Mammary epithelial cell (primary cell): ENCODE measurements at places on chromosomes 2 and 18. TPM values are rescaled to one million over a fixed set of nuclear protein-coding genes. Genes with fewer than 3 reads are reported as not detected.

REG1B gene
- total RNA-seq: not detected

KIF5C gene
- total RNA-seq: under 0.01 TPM

LYPD1 gene
- total RNA-seq: not detected in 2 replicates

PDE11A gene
- 0.17 TPM for total RNA-seq

NFE2L2 gene
- total RNA-seq: 112 and 141 TPM in 2 replicates

CBLN2 gene
- total RNA-seq: not detected in 2 replicates

HNMT gene
- 0.53 and 2.7 TPM in 2 replicates for total RNA-seq

RESP18 gene
- not detected in 2 replicates for total RNA-seq

KCNG2 gene
- total RNA-seq: 0.17 TPM

ST6GAL2 gene
- not detected in 2 replicates for total RNA-seq

GPAT2 gene
- total RNA-seq: 5.4 and 13.0 TPM in 2 replicates

OXER1 gene
- total RNA-seq: 0.17 TPM

ASB18 gene
- not detected in 2 replicates for total RNA-seq

LBX2 gene
- not detected in 2 replicates for total RNA-seq

ABCG5 gene
- total RNA-seq: not detected in 2 replicates

MREG gene
- total RNA-seq: 20.7 TPM

BCL11A gene
- total RNA-seq: 8.5 TPM
